ENCODE measurements at places on chromosomes 3 and 15.

GRCh38 chr15:98953968-98954367 lies 53.6 kb downstream of the PGPEP1L start:
- no peak for DNase-seq

GRCh38 chr3:191262650-191263049 lies 63.6 kb downstream of the OSTN start:
- no peak for DNase-seq

- DNase-seq, result no peak
These were observed 423 bp downstream of the TKT start for GRCh38 chr3:53255423-53255774.

DNA sequence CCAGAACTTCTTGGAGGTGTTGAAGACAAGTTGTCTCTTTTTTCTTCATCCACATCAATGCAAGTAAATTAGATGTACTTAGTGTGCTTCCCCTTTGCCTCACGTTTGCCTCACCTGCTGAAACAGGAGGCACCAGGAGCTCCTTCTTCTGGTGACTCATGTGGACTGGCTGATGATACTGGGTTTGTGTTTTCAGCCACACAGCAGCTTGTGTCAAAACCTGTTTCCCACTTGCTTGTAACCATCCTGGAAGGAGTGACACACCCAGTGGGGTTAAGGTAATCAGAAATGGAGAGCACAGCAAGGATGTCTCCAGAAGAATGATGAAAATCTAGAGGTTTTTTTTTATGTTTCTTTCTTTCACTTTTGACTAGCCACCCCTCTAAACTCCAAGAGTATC lies 143.3 kb upstream of the RBMS3 start:
- DNase-seq, result peak; percentile 58

GRCh38 chr15:100107606-100108225 lies 234.1 kb downstream of the ADAMTS17 start:
- DNase-seq, result no peak

GRCh38 chr3:32203854-32204253 lies 34.6 kb upstream of the CMTM8 start:
- DNase-seq, result no peak

Measured in epithelial cell of prostate (primary cell).